Femur (tissue), 1 donor: ENCODE measurements at places on chromosomes 7 and 10.

DNA sequence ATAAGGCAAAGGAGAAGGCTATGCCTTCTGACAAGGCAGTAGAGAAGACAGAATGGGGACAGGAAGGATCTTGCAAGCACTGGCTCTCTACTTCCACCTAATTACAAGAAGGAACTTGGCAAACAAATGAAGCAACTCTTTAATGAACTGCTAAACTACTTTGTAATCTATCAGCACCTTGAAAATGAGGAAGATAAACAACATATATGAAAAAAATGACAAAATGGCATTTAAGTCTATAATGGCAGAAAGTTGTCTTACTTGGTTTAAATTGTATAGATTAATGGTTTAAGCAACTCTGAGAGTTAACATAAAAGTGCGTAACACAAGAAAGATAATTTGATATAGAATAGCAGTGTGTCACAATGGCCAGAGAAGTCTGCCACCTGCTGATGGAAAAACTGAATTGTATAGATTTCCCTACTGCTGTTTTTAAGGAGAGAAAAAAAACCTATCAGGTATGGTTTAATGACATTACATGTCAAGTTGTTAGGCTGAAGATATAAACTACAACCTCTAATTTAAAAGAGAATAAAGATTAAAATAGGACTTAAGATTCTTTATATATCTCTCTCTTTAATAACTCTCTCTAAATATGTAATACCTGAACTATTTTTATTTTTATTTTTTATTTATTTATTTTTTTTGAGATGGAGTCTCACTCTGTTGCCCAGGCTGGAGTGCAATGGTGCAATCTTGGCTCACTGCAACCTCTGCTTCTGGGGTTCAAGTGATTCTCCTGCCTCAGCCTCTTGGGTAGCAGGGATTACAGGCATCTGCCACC lies 11.8 kb downstream of the NT5C3A start:
- DNase-seq = no peak

GRCh38 chr10:25175527-25176420 lies 973 bp downstream of the GPR158 start:
- DNase-seq = peak; percentile 19

DNA sequence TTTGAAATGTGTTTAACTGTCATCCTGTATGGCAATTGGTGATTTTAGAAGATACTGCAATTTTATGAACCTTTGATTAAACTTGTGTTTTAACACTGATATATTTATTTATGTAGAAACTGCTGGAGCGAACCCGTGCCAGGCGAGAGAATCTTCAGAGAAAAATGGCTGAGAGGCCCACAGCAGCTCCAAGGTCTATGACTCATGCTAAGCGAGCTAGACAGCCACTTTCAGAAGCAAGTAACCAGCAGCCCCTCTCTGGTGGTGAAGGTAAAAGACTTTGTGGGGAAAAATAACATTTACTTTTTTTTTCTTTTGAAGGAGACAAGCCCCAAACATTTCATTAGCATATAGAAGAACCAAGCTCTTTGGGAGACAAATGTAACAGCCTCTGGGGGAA lies 6.5 kb downstream of the ANLN start:
- DNase-seq = no peak

GRCh38 chr10:61271127-61271780 lies 181.9 kb downstream of the TMEM26 start:
- no peak for DNase-seq

DNA sequence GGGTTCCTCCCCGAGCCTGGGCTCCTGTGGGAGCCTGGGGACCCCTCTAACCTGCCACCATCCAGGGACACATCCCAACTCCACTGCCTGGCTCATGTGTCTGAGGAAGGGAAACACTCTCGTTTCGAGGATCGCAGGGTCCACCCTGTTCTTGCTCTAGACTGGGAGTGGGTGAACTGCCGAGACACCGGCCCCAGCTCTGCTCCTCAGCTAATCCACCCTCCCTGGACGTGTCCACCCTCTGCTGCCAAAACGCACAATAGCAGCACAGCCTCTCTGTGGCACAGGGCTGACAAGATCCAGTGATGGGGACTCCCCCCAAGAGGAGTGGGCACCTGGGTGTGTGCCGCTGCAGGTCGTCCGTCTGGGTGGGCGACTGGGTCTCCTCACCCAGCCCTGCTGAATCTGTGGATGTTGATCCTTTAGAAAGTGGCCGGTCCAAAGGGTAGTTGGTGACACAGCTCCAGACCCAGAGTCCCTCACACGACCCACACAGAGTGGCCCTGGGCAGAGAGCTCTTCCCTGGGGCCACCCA lies 65.2 kb upstream of the FAM20C start:
- no peak for DNase-seq

- DNase-seq = no peak
Measured at GRCh38 chr7:156494960-156495359, 145.6 kb upstream of the RNF32 start.
